ENCODE measurements at places on chromosomes 16 and 17.

- peak; percentile 93 for DNase-seq
Measured at GRCh38 chr17:50148226-50149090, 2.0 kb downstream of the PPP1R9B start.

- DNase-seq, result peak; percentile 94
Measured at GRCh38 chr17:73192206-73192893, 505 bp upstream of the COG1 start.

- no peak for DNase-seq
Measured at GRCh38 chr16:81945665-81946064, 65.6 kb downstream of the SDR42E1 start.

- no peak for DNase-seq
Measured at GRCh38 chr17:50564916-50565315, 4.4 kb downstream of the CACNA1G start.

- no peak for DNase-seq
Measured at GRCh38 chr17:38739305-38739704, 8.8 kb downstream of the PCGF2 start.

DNA sequence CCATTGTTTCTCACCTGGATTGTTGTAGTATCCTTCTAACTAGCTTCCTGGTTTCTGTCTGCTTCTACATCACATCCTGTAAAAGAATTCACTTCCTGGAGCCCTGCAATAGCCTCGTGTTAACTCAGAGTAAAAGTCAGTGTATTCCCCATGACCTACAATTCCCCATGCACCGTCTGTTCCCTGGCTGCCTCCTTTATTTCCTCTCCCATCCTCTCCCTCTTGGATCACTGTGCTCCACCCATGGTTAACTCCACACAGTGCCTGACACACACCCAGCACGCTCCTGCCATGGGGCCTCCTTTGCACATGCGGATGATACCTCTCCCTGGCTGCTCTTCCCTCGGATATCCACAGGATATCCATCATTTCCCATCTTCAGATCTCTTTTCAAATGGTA is 301.4 kb upstream of the IRX3 start:
- DNase-seq, result no peak

- DNase-seq, result no peak
Measured at GRCh38 chr16:55901566-55902217, 26.5 kb upstream of the CES5A start.

- peak; percentile 23 for DNase-seq
Measured at GRCh38 chr16:66906916-66907836, 11.5 kb downstream of the CDH16 start.
